Thyroid gland (tissue), 4 donors: ENCODE measurements at places on chromosomes 7 and 10. TPM values are rescaled to one million over a fixed set of nuclear protein-coding genes. Genes with fewer than 3 reads are reported as not detected.

The TMEM273 gene
- total RNA-seq, result 13.9 TPM

The SORCS3 gene
- not detected for total RNA-seq

The AZGP1 gene
- total RNA-seq, result not detected

The CHRM2 gene
- not detected for total RNA-seq

The TEX36 gene
- not detected for total RNA-seq

The RAB19 gene
- total RNA-seq, result 21.5 TPM

The C10orf53 gene
- not detected for total RNA-seq

The KCNIP2 gene
- total RNA-seq, result 1.0 TPM

The PIP gene
- not detected for total RNA-seq

The PTPN20 gene
- total RNA-seq, result 5.8 TPM

The LEP gene
- total RNA-seq, result 0.11 TPM

The TAS2R3 gene
- 4.5 TPM for total RNA-seq

- DNase-seq, result no peak
Measured at GRCh38 chr10:7610651-7611389, 55.9 kb downstream of the ITIH5 start.

GRCh38 chr7:39560408-39560807 is 5.8 kb upstream of the YAE1 start:
- DNase-seq, result no peak

DNA sequence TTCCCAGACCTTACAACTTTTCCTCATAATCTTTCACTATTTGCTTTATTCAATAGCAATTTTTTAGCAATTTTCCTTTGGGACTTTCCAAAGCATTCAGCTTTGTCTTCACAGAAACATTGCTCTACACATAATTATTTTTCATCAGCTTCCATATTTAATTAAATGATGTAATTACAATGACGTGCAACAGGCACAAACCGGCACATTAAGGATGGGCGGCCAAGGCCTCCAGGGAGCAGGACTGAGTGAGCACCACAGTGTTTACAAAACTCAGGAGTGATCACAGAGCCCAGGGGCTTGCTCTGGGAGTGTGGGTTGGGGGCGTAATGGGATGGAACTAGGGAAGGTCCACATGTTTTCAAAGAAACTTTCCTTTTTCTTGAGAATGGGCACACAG is 69.8 kb downstream of the MAD1L1 start:
- no peak for DNase-seq

GRCh38 chr10:74704629-74705357 is 121.6 kb upstream of the KAT6B start:
- no peak for DNase-seq

DNA sequence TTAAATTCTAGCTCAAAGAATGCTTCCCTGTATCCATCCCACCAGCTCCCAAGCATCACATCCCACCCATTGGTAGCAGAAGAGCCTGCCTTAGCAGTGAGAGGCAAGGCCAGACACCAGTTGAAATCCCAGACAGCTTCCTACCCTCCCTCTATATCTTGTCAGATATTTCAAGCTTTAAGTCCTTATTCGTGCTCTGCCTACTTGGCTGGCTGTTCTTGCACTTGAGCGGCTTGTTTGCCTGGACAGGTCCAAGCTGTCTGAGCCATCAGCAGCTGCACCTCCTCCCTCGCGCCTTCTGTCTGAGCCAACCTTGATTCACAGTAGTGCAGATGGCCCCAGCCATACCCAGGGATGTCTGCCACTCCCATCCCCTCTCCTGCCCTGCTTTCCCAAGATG is 16.4 kb downstream of the LRRC4 start:
- no peak for DNase-seq

DNA sequence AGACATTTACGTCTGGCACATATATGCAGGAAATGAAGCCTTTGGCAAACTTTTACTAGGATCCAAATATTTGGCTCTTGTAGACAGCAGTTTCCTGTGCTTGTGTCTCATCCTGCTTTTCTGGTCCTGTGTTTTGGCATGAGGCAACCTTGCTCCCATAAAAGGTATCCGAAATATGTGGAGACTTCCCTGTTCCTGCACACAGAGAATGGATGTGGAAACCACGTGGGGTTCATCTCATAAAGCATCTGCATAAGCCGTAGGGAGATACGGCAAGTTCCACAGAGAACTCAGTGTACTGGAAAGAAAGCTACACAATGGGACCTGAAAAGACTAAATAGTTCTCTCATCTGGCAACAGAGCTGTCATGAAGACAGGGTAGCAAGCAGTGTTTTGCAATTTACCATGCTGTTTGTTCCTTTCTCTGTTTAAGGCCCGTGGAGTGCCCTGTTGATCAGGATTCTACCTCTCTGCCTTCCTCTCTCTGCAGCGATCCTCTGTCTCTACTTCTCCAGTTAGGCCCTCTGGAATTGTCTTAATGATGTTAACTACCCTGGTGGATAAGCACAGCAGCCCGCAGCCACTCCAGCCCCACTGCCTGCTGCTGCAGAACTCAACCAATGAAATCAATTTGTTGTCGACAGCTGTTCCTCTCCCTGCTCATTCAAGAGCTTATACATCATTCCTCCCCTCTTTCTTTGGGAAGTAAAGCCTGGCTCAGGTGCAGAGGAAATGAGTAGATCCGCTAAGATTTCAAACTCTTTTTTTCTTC is 293.6 kb downstream of the CSTF2T start:
- DNase-seq, result no peak

DNA sequence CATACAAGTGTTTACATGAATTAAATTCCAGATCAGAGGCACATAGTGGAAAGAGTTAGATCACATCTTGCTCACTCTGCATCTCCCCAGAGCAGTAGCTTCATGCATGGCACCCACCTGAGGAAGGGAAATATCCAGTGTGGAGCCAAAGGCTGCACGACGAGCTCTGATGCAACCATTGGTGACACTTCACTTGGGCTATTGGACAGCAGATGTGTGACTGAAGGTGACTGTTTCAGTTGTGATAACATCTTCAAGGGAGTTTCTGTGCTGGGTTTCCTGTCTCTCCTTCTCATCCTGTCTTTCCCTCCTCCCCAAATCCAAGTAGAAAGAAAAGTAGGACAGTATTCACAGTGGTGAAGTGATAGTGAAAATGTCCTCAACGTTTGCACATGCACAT is 115.0 kb downstream of the TAF3 start:
- peak; percentile 17 for DNase-seq

DNA sequence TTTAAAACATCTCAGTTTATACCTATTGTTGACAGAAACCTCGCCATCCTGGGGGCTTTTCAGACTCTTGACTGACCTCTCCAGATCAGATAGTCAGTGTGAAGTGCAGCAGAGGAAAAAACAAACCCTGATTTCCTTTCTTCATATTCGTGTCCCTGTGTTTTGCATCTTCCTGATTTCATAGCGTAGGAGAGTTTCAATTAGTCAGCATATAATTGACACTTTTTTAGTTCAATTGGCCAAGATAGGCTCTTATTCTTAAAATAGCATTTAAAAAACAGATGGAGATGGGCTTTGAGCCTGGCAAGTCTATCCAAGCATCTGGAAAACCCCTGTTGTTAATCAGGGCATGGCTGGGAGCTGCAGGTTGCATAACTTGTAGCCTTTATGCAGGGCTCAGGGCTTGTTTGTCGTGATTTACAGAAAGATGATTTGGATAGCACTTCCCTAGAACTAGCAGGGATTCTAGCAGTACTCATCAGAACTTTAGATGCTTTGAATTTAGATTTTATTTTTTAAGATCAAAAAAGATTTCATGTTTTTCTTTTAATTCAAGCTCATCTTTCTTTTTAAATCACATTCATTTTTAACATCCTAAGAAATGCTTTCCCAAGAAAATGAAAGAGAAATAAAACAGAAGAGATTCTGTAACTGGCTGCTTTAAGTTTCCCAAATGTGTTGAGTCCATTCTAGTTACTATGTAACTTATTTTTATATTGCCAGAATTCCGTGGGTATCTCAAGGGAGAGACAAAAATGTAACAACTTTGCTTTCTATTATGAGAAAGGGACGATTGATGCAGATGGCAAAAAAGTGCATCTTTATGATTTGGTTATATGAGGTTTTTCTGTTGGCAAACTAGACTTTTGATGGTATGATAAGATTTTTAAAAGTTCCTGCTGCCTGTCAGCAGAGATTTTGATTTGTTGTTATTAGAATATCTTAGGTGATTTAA is 270.8 kb upstream of the FZD8 start:
- no peak for DNase-seq

GRCh38 chr7:132742189-132742612 is 165.9 kb upstream of the PLXNA4 start:
- peak; percentile 93 for DNase-seq

- DNase-seq, result no peak
Measured at GRCh38 chr10:72079356-72079755, 9.0 kb downstream of the SPOCK2 start.

DNA sequence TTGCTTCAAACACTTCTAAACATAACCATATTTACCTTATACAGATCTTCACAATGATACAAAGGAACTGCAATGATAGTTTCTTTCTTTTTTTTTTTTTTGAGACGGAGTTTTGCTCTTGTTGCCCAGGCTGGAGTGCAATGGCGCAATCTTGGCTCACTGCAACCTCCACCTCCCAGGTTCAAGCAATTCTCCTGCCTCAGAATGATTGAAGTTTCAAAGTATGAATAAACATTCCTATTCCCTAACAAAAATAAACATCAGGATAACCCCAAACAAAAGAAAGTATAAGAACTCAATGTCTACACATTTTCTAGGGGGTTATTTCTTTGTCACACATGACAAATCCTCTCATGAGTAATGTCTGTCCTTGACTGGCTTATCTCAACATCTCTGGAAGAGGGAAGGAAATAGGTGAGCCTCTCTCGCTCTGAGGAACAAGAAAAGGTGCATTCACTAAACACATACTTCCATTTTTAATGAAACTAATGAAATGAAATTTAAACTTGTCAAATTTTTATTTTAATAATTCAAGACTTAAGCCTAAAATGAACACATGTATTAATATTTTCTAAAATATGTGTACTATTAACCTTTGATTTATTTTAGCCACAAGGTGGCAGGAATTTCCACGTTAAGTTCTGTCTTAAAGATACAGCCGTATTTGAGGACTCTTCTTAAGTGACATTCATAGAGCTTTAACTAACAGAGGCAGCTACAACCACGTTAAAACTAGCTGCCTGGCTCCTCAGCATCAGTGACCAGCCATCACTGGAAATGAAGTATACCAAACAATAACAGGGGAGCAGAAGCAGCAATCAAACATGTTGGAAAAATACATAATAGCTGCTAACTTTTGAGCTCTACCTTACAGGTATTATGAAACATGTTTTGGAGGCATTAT is 58.3 kb downstream of the MALSU1 start:
- no peak for DNase-seq

- no peak for DNase-seq
Measured at GRCh38 chr7:91243591-91244301, 20.5 kb upstream of the FZD1 start.

DNA sequence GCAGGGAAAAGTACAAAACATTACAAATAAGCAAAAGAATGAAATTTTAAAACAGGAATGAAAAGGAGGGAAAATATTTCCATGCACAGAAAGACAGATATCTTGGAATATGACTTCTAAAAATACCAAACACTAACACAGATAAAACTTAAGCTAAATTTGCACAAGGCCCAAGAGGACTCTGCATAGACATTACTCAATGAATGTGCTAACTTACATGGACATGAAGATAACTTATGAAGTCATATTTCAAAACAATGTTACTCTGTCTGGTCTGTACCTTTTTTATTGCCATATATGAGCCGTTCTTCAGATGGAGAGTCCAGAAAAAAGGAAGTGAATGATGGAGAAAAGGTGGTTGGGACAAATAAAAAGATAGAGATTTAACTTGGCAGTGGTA is 15.0 kb upstream of the MSS51 start:
- no peak for DNase-seq

GRCh38 chr10:30048768-30049517 is 10.4 kb downstream of the JCAD start:
- no peak for DNase-seq

DNA sequence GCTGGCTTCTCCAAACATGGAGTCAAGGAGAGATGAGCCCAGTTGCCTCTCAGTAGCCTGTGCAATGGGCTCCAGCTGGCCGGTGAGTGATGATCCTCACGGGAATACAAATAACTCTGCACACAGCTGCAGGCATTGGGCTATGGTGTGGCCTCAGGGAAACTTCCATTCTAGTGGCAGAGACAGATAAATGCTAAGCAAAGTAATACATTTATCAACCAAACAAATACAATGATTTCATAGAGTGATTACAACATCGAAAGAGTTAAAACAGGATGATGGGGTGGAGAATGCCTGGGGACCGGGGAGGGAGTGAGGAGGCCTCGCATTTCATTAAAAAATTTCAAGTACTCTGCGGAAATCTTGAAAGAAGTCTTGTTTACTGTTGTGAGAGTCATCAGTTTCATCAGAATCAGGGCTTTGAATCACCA is 15.0 kb upstream of the AKR1B1 start:
- no peak for DNase-seq

DNA sequence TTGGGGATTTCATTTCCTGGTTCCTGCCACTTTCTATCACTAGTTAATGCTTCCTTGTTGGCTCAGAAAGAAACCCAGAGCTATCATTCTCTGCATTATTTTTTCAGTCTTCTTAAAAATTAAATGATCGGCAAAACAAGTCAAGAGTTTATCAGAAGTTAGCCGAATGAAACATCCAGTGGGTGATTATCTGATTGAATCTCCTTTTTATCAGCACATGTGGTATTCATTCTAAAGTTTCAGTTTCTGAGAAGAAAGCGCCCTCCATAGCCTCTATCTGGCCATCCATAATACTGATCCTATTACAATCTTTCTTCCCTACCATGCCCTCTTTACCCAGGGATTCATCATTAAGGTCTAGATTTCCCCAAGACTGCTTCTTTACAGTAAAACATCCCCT is 71.8 kb downstream of the OSBPL3 start:
- DNase-seq, result no peak

- no peak for DNase-seq
Measured at GRCh38 chr10:124708246-124708779, 35.9 kb downstream of the FAM53B start.

DNA sequence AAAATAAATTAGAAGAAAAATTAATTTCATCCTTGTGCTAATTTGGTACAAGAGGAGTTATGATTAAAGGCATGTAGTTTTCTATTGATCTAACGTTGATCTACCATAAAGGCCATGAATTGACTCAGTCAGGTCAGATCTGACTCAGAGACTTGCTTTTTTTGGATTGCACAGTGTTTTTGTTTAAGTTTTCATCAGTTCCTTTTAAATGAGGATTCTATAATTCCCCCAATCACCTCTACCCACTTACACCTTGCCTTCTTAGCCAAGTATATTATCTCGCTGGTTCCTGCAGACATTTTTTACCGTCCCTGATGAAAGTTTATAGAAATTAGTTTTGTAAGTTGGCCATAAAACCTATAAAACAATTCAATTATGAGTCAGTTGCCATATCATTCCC is 132.4 kb upstream of the PALS2 start:
- DNase-seq, result no peak

DNA sequence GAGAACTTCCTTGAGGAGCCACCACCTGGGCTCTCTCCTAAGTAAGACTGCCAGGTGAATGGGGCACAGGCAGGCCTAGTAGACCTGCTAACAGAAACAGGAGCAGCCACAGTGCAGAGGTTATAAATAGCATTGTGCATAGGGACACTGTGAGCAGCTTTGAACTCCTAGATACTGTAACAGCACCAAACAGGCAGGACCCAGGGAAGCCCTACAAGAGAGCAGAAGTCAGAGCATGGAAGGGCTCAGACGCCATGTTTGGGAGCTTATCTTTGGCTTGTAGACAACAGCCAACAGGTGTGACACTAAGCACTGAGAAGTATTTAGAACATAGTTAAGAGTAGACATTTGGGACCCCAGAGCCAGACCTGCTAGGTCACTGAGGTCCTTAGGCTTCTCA is 14.5 kb downstream of the XRCC2 start:
- DNase-seq, result no peak

- DNase-seq, result no peak
Measured at GRCh38 chr7:107692501-107692900, 31.9 kb downstream of the SLC26A4 start.

GRCh38 chr10:47369251-47369894 is 14.7 kb downstream of the ZNF488 start:
- DNase-seq, result no peak
